ENCODE measurements at places on chromosomes 2 and 18.

DNA sequence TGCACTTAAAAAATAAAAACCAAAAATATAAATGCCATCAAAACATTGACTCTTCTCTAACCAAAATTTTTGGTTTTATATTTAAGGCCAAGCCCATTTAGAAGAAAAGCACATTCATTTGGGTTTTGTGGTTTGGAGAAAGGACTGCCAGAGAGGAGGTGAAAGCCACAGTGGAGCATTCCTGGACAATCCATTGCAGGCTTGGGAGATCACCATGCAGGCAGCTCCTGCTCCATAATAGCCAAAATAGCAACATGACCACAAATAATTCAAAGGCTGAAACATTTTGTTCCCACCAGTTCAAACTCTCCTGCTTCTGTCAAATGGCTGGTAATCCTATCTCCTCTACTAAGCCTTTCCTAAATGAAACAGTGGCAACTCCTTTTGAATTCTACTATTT lies 73.5 kb downstream of the GALNT3 start:
- DNase-seq = no peak

GRCh38 chr2:80086831-80087230 lies 217.7 kb downstream of the LRRTM1 start:
- DNase-seq = no peak

DNA sequence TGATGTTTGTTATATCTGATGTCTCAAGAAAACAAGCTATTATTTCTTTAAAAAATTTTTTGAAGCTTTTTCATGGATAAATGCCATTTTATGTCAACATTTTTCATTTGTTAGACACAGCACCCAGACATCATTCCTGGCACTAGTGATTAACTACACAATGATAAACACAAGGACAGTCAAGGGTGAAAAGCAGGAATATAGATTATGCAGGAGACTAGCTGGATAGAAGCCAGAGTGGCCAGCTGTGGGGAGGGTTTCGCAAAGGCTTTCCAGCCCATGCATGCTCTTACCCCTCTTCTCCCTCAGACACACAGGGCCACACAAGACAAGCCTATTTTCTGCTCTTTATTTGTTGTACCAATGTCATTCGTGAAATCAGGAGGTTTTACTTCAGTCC lies 127.1 kb upstream of the TTC39C start:
- no peak for DNase-seq

DNA sequence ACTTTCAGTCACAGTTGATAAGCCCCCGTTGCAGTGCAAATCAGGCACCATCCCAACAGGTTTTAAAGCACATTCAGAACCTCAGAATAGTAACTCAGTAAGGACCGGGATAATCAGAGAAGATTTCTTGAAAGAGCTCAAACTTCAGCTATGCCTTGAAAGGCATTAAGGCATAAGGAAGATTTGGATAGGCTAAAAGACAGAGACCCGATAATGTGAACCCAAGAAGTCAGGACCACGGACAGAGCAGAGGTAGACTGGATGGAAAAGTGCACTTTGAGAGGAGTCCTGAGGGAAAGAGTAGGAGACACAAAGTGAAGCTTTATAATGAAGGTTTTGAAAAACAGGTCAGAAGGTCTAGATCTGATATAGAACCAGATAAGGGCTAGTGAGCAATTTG lies 36.9 kb upstream of the KLF7 start:
- DNase-seq = no peak

DNA sequence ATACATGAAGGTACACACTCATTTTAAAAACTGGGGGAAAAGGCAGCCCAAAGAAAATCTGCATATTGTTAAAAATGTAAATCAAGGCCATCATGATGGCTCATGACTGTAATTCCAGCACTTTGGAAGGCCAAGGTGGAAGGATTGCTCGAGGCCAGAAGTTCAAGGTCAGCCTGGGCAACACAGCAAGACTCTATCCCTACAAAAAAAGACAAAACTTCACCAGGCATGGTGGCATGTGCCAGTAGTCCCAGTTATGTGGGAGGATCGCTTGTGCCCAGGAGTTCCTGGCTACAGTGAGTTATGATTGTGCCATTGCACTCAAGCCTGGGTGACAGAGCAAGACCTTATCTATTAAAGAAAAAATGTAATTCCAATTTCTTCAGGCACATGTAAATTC lies 34.6 kb upstream of the TMEM247 start:
- DNase-seq = no peak

DNA sequence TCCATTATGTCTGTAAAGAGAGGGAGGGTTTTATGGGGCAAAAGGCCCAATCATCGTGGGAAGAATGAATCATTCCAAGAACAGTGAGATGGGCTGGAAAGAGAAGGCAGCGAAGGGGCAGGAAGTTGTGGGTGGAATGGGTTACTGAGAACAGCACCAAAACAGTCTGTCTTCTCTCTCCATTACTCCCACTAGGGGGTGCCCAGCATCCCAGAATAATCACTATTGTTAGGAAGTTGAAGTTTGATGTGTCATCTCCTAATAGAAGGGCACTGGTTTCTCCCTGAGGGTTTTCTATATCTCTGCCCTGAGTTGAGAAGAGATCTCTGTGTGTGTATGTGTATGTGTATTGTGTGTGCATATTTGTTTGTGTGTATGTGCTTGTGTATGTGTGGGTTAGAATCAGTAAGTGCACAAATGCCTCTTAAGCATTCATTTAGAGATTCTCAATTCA lies 76.6 kb upstream of the MAP4K3 start:
- peak; percentile 78 for DNase-seq

GRCh38 chr2:26462511-26463243 lies 15.2 kb downstream of the OTOF start:
- no peak for DNase-seq

- no peak for DNase-seq
These were observed 6.7 kb upstream of the GPR55 start for GRCh38 chr2:230931556-230932231.

GRCh38 chr18:49446481-49446880 lies 14.0 kb downstream of the DYM start:
- no peak for DNase-seq

DNA sequence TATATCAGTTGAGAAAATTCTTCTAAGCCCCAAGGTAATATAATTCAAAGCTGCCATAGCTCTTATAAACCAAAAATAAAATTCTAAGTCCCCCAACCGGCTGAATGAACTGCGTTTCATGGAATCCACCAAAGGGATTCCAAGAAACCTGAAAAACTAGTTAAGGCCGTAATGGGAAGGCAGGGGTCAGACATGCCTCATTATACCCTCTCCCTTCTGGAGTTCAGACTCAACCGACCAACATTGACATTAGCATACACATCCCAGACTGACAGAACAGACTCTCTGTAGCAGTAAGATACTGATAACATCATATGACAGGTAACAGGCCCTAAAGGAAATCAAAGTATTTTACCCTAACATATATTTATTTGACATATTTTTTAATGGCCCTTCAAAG lies 31.4 kb upstream of the PHLPP1 start:
- no peak for DNase-seq

GRCh38 chr2:120394764-120395163 lies 48.8 kb downstream of the INHBB start:
- no peak for DNase-seq

DNA sequence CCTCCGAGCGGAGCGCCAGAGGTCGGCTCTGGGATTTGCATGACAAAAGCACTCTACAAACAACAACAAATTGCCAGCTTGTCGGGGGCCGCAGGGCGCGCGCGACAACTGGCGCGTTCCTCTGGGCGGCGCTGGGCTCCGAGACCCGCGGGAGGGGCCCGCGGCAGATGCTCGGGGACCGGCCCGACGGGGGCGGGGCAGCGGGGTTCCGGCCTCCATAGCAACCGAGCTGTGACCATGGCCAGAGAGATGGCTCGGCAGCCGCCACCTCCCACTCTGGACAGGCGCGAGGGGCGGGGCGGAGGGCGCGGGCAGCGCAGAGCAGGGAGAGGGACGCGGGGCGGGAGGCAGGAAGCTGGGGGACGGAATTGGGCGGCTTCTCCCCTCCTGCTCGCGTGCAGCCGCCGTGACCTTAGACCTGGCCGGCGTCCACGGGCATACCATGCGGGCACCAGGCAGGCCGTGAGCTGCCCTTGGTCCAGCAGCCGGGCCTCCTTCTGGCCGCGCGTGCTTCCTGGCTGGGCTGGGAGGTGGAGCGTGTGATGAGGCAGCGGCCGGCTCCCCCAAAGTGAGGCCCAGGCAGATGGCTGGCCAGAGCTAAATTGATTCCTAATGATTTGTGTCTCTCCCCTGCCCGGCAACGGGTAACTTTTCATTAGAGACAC lies 171.5 kb downstream of the CELF4 start:
- peak; percentile 78 for DNase-seq

DNA sequence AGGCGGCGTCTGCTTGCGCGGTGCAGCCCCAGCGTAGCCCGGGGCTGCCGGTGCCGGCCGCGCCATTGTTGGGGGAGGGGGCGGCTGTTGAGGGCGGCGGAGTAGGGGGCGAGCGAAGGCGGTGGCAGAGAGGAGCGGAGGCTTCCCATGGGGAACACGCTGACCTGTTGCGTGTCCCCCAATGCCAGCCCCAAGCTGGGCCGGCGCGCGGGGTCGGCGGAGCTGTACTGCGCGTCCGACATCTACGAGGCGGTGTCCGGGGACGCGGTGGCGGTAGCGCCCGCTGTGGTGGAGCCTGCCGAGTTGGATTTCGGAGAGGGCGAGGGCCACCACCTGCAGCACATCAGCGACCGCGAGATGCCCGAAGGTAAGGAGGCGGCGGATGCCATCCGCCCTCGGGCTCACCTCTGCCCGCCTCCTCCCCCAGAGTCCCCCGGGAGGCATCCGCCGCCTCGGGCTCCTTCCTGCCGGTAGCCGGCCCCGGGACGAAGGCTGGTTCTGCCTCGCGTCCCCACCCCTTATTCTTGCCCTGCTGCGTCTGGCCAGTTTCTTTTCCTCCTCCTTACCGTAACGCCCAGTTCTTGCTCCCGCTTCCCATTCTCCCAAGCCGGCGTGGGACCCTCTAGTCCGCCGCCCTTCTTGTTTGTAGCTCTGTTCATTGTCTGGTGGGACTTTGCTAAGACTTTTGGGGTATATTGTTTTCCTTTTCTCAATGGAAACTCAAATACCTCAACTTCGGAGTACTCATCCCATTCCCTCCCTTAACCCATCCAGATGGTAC lies 500 bp downstream of the CCNYL1 start:
- peak; percentile 66 for DNase-seq

- DNase-seq = no peak
These were observed 1.1 kb upstream of the CXCR4 start for GRCh38 chr2:136118819-136119716.

DNA sequence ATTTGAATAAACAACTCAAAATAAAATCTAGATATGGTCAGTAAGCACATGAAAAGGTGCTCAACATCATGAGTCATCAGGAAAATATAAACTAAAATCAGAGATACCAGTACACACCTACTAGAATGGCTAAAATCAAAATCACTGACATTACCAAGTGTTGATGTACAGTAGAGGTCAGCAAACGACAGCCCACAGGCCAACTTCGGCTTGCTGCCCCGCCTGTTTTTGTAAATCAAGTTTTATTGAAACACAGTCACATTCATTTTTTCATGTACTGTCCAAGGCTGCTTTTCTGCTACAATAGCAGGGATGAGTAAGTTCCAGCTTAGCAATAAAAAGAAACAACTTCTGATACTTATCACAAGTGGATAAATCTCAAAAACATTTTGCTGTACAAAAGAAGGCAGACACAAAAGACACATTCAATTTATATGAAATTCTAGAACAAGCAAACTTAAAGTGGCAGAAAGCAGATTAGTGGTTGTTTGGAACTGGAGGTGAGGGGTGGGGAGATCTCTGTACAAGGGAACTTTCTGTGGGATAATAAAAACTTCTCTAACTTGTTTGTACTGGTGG lies 32.1 kb downstream of the TRAK2 start:
- no peak for DNase-seq

DNA sequence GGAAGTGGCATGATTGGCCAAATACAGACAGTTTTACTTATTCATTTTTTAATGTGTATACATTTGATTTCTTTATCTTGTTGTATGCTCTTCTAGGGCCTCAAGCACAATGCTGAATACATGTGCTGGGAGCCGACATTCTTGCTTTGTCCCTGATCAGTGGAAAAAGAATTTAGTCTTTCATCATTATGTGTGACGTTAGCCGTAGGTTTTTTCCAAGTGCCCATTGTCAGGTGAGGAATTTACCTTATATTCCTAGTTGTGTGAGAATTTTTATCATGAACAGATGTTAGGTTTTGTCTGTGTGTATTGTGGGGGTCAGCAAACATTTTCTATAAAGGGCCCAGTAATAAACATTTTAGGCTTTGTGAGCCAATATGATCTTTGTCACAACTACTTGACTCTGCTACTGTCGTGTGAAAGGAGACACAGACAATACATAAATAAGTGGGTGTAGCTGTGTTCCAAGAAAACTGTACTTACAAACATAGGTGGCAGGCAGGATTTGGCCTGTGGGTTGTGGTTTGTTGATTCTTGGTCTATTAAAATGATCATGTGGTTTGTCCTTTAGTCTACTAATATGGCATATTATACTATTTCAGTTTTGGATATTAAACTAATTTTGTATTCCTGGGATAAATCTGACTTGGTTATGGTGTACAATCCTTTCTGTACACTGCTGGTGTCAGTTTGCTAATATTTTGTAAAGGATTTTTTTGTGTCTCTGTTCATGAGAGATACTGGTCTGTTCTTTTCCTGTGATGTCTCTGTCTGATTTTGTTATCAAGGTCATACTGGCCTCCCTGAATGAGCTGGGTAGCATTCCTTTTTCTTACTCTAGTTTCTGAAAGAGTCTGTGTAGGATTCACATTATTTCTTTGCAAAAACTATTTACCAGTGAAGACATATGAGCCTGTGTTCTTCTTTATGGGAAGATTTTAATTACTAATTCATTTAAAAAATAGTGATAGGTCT lies 132.2 kb upstream of the SMAD7 start:
- no peak for DNase-seq

DNA sequence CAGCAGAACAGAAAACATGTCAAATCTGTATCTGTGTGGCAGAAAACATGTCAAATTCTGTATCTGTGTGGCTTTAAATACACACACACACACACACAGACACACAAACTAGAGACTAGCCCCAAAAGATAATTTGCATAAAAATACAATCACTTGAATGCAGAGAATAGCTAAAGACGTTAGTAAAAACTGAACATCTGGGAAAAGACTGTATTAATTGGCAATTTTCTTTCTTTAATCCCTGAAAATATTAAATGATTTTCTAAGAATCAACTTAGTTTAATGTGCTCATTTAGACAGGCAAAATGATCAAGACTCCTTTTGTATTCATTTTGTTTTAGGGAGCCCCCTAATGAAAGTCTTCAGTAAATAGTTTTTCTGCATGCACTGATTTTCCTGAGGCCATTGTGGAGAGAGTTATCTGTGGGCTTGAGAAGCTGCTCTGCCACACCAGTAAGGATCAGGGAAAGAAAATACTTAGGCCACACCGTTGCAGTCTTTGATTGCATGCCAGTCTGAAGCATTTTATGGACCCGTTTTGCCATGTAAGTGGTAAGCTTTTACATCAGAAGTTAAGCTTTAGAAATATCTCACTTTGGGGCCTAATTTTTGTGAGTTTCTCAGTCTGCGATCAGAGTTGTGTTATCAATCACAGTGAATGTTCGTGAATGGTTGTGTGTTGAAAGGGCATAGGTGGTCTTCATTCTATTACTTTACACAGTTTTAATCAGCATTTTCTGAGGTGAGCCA lies 2.2 kb downstream of the SPATS2L start:
- DNase-seq = no peak
